ENCODE measurements at places on chromosomes 11 and 22.

DNA sequence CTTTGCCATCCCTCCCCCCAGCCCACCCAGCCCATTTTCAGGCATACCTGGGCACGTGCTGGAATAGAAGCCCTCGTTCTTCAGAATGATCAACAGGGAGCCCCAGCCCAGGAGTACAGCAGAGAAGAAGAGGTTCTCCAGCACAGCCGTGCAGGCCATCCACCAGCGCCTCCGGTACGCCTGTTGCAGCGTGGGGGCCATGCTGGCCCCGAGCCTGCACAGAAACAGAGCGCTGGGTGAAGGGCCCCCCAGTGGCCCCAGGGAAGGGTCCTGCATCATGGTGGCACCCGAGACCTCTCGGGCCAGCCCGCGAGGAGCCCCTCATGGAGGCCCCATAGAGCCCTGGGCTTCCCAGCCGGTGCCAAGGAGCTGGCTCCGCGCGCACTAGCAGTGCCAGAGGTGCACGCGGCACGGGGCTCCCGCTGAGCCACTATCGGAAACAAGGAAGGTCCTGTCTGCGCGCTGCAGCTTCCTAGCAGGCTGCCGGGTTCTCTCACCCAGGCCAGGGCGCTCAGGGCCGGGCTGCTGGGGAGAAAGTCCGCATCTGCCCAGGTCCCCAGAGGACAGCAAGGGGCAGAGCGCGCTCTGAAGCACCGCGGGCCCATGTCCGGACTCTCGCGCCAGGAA lies 1.5 kb downstream of the SLC43A1 start:
- no peak for DNase-seq

GRCh38 chr22:48226026-48227013 lies 1463.9 kb downstream of the TBC1D22A start:
- DNase-seq = no peak

DNA sequence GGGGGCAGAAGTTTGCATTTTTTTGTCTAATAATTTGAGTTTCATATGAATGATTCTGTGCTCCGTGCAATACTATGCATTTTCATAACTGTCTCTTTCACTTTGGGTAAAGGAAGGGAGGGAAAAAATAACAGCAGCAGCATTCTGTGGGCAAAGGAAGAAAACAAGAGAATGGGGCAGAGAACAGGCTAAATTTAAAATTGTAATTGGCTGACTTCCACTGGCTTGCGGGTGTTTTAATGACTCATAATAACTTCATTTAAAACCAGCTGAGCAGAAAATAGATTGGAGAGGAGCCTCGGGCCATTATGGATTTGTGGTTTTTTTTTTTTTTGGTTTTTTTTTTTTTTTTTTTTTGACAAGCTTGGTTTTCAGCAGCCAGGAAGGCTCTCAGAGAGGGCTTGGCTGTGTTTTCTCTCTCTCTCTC lies 107.4 kb downstream of the ZBTB16 start:
- DNase-seq = peak; percentile 71

- no peak for DNase-seq
Observed at GRCh38 chr22:39980596-39980995, 14.2 kb upstream of the FAM83F start.

DNA sequence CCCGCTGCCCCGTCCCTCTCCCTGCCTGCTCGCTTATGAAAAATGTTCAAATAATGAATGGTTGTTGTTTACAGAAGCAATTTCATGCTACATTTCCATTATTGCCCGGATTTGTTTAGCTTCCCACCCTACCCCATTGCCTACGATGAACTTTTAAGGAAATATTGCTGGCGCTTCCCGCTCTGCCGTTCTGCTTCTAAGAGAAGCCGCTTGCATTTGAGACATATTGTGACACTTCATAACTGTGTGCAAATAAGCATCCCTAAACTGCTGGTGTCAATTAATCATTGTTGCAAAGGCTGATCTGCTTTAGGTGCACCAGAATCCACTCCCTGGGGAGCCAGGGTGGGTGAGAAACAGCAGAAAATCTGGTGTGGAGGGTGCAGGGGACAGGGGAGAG lies 52.3 kb upstream of the LMO1 start:
- DNase-seq = no peak

GRCh38 chr11:69352715-69353319 lies 58.9 kb downstream of the MYEOV start:
- no peak for DNase-seq

- DNase-seq = no peak
Observed at GRCh38 chr11:73156114-73156513, 14.0 kb upstream of the FCHSD2 start.

DNA sequence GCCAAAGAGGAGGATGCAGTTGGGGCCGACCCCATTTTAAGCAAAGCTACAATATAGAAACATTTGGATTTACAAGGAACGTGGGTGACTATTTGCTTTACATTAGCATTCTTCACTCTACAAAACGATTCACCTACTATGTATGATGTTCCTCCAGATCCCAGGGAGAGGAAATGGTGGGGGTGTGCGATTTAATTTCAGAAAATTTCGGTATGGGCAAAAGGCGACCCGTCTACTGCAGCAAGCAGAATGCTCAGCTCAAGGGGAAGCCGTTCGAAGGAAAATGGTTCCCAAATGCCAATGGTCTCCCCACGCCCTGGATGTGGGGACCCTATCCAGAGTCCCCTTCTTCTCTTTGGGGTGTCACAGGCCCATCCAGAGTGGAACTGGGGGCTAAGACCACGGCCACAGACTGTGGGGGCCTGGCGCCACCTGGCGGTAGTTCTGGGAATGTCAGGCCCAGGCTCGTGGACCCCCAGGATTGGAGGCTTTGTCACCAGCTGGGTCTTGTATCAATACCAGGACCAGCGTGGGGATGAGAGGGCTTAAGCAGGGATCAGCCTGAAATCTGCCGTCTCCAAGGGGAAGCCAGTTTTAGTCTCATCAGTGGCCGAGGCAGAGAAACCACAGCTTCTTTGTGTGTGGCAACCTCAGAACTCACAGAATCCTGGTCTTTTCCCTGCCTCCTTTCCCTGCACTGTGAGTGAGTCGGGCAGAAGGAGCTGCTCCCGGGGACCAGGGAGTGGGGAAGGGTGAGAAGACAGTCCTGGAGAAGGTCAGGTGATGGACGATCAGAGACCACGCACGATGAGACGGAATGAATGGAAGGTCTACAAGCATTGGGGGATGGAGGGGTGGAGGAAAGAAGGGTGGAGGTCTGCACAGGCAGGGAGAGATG lies 8.4 kb downstream of the LRRC10B start:
- DNase-seq = peak; percentile 48

GRCh38 chr11:30496935-30497334 lies 89.2 kb downstream of the MPPED2 start:
- DNase-seq = no peak

DNA sequence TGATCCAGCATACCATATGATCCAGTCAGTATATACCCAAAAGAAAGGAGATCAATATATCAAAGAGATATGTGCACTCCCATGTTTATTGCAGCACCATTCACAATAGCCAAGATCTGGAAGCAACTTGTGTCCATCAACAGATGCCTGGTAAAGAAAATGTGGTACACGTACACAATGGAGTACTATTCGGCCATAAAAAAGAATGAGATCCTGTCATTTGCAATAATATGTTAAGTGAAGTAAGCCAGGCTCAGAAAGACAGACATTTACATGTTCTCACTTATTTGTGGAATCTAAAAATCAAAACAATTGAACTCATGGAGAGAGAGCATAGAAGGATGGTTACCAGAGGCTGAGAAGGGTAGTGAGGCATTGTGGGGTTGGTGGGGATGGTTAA lies 27.0 kb downstream of the SNU13 start:
- DNase-seq = no peak

DNA sequence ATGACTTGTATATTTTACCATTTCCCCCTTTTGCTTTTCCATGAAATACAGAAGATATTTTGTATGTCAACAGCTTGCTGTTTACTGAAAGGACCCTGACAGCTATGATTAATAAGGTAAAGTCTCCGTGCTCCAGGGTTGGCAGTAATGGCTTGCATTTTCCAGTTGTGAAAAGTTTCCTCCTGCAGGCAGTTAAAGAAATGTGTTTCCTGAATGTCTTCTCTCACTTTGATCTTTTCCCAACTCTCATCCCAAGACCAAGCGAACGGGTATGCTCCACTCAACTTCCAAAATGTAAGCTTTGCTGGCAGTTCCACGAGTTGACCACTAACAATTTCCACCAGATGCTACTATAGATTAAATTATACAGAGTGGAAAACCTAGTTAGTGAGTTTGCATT lies 8.9 kb downstream of the FIBIN start:
- DNase-seq = no peak

- DNase-seq = no peak
Observed at GRCh38 chr22:24443668-24444067, 16.3 kb downstream of the ADORA2A start.
